Frontal cortex (tissue), 4 donors: ENCODE measurements at places on chromosomes 2 and 18. TPM values are rescaled to one million over a fixed set of nuclear protein-coding genes. Genes with fewer than 3 reads are reported as not detected.

DNA sequence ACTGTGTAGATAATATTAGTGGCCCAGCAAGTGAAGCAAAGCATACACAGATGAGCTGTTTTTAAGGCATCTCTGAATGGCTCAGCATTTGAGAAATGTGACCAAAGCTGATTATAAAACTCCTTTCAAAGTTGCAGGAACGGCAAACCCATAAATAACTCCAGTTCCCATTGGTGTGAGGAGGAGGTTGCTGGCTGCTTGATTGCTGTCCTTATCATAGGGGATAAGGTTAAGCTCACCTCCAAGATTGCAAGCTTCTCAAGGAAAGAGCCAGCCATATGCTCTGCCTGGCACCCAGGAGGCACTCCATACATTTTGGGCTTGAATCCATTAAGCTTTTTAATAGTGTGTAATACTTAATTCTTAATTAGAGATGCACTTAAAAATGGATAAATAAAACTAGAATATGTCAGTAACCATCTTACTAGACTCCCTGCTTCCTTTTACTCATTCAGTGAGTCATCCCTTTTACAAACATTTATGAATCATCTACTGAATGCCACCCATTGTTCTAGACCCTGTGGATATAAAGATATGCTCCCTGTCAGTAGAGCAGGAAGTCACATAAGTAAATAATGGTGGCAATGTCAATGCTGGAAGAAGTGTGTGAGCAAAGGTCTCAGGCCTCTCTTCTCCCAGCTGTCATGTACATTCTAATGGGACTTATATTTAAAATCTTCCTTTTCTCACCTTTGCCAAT lies 99.3 kb downstream of the SPATS2L start:
- DNase-seq: no peak

- DNase-seq: no peak
Measured at GRCh38 chr2:136168720-136169119, 50.8 kb upstream of the CXCR4 start.

- DNase-seq: no peak
Measured at GRCh38 chr2:10544252-10544651, 96.1 kb upstream of the ODC1 start.

GRCh38 chr2:233400341-233400740 lies 46.0 kb downstream of the DGKD start:
- no peak for DNase-seq

REG3A gene
- not detected for total RNA-seq

MYO7B gene
- under 0.01 TPM for total RNA-seq

ITGB6 gene
- under 0.01 TPM for total RNA-seq

- no peak for DNase-seq
Measured at GRCh38 chr18:68417826-68418225, 297.1 kb downstream of the TMX3 start.

- DNase-seq: no peak
Measured at GRCh38 chr2:170454471-170455372, 260.4 kb upstream of the SP5 start.

GRCh38 chr2:224837558-224837957 lies 121.4 kb upstream of the CCDC195 start:
- DNase-seq: no peak

GRCh38 chr2:41926614-41927580 lies 120.9 kb upstream of the PKDCC start:
- DNase-seq: no peak

- no peak for DNase-seq
Measured at GRCh38 chr2:62741127-62741526, 35.6 kb downstream of the EHBP1 start.

C1GALT1C1L gene
- under 0.01 TPM for total RNA-seq

PID1 gene
- total RNA-seq: 36.7 TPM

GRCh38 chr2:11387843-11388242 lies 43.4 kb upstream of the ROCK2 start:
- DNase-seq: no peak

HS1BP3 gene
- total RNA-seq: 7.7 TPM

DNA sequence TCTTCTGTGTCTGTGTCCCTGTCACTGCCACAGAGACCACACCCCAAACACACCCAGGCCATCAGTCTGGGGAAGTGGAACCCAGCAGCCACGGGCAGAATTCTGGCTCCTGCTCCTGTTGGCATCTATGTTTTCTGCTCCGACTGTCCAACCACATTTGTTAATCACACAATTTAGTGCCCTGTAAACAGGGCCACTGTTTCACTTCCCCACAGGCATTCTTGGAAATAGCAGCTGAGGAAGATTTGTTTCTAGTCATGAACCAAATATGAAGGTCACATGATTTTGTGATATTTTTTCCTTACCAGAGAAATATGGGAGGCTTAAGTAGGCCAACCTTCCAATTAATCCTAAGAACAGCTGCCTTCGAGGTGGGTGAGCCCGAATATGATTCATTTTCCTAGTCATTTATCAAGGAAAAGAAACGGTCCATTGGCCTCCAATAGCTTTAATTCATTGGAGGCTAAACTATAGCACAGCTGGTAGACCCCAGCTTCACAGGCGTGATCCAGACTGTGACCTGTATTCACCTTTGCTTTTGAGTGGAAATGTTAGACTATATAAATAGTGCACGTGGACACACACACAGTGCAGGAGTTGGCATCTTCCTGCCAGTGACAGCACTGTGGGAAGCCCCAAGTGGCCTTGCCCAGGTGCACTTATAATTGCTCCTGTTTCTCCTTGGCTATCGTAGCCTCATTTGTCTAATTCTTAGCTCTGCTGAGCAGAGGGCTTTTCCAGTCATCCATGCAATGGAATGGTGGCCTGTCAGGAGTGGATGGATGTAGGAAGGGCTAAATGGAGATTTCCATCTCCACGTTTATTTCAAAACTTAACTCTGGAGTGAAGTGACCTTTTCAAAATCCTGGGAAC lies 267.9 kb downstream of the LPIN1 start:
- DNase-seq: no peak

GRCh38 chr2:111917106-111917505 lies 18.7 kb downstream of the MERTK start:
- no peak for DNase-seq

DNA sequence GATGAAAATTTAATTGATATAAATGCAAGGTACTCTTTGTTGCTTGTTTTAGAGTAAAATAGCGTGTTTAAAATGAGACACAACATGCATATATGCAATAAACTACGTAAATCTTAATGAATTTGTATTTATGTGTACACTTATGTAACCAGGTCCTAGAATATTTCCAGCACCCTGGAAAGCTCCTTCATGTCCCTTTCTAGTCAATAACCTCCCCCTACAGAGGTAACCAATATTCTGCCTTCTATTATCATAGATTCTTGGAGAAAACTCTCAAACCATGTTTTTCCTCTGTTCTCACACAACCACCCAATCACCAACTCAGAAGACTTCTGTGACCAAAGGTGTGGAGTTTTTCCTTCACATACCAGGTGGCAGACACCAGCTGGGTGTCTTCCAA lies 79.6 kb upstream of the THUMPD2 start:
- no peak for DNase-seq

DNA sequence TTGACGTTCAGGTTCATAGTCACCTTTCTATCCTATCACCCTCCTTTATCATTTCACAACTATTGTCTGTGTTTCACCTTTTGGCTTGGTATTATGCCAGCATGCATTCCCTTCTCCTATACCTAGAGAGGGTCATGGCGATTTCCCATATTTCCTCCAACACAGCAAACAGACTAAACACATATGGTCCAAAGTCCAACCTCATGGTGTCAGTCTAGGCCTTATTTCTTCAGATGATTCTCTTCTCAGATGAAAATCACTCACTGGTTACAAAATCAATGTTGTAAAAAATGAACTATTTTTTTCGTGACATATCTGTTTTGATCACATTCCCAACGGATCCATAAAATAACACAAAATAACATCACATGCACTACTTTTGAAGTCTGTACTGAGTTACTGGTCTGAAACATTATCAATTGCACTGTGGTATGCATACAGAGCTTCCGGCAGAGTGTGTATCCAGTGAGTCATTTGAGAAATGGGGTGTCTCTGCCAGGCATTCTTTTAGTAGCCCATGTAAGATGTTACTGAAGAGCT lies 204.8 kb upstream of the GALNT5 start:
- no peak for DNase-seq

- no peak for DNase-seq
Measured at GRCh38 chr2:70304498-70304897, 2.6 kb upstream of the FAM136A start.

LRRTM1 gene
- 11.4 TPM for total RNA-seq

DNA sequence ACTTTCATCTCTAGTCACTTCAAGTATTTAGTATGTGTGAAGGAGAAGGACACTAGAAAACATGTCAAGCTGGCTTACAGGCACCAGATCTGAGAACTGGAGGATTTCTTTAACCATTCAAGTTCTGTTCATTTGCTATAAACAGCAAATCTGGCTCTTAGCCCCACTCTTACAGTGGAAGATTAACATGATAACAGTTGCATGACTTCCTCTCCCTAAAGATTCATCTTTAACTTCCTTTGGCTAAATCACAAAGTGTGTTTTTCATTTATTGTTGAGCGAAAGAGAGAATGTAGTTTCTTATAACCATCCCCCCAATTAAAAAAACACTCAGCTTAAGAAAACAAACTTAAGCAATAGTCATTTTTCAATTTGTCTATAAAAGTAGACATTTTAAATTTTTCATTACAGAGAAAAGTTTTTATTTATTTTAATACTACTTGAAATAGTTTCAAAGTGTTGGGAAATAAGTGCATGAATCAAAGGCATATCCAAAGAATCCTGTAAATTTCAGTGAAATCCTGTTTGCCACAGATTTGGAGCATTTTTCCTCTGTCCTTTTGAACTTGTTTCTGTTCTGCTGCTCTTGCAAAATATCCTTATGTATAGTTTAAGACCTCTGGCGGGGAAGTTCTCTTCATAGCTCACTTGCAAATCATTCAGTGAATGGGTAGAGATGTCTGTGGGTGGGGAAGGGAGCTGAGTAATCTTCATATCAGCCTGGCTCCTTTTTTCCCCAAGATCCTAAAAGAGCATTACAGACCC lies 241.0 kb upstream of the RBBP8 start:
- DNase-seq: no peak

DSG4 gene
- total RNA-seq: under 0.01 TPM

DNA sequence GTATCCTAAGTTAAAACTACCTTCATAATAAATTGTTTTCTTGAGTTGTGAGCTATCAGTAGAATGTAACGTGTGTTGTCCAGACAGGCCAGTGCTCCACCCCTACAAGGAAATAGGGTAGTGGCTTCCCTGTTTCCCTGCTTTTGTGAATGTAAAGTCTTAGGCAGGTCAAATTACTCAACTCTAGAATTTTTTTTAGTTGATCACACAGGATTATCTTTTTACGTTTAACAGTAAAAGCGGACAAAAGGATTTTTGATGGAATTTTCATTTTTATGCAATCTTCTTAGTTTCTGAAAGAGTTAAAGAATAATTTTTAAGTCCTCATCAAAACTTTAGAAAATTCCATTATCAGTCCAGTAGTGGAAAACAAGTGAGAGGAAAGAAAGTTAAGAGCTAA lies 38.2 kb downstream of the GPD2 start:
- no peak for DNase-seq

DNA sequence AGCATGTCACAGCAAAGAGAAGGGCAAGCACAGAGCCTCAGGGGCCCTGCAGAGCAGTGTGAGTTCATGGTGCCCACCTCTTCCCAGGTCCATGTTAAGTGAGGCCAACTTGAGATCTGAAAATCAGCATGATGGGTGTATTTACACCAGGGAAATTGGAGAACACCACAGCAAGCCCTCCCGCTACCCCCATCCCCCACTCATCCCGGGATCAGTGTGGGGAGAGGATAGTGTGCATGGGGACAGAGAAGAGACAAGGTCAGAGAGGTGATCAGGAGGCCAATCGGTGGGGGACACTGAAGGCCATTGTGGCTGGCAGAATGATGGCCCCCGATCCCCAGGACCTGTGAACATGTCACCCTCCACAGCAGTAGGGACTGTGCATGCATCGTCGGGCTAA lies 54.7 kb downstream of the PTGR3 start:
- DNase-seq: no peak

DNA sequence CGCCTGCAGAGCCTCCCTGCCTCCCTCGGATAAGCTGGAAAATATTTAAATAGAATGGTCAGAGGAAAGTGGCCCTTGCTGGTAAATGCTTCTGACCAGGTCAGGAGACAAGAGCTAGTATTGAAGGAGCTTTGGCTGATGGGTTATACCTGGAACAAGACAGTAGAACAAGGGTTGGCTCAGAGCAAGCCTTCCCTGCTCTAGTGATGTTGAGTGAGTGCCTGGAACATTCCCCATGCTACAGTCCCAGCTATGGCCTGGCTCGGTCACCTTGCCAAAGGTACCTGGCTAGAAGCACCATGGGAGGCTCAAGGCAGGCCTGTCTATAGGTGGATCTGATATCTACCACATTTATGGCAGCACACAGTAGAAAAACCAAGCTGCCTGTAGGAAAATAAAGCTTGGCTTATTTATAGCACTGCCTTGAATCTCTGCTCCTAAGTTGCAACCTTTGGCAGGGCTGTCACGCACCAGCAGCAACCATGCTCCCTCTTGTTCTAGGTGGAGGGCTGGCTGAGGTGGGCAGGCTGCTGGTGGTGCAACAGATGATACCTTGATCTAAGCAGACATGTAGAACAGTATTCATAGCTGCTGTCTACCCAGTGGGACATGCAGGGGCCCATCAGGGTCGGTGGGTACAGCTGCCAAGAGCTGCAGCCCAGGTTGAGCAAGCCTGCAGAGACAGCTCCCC lies 66.7 kb upstream of the BCL2L11 start:
- DNase-seq: no peak

- no peak for DNase-seq
Measured at GRCh38 chr2:240931319-240931949, 25.3 kb downstream of the CROCC2 start.

UGT1A5 gene
- not detected for total RNA-seq

DNA sequence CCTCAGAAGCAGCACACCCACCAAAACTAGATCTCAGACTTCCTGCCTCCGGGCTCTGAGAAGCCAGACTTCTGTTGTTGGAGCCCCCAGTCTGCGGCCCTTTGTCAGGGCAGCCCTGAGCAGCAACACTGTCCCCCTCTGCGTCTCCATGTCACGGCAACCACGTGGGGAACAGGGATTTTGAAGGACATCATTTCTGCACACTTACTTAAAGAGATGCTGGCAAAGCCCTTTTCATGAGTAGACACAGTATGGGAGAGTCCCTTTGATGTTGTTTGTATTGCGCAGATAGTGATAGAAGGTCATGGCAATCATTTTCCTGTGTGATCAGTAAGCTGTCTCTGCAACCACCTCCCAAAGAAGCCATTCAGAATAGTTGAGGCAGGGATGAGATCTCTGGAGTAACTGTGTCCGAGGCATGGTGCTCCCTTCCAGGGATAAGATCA lies 69.1 kb upstream of the ID2 start:
- no peak for DNase-seq
